ENCODE measurements at places on chromosomes 13 and 19.

DNA sequence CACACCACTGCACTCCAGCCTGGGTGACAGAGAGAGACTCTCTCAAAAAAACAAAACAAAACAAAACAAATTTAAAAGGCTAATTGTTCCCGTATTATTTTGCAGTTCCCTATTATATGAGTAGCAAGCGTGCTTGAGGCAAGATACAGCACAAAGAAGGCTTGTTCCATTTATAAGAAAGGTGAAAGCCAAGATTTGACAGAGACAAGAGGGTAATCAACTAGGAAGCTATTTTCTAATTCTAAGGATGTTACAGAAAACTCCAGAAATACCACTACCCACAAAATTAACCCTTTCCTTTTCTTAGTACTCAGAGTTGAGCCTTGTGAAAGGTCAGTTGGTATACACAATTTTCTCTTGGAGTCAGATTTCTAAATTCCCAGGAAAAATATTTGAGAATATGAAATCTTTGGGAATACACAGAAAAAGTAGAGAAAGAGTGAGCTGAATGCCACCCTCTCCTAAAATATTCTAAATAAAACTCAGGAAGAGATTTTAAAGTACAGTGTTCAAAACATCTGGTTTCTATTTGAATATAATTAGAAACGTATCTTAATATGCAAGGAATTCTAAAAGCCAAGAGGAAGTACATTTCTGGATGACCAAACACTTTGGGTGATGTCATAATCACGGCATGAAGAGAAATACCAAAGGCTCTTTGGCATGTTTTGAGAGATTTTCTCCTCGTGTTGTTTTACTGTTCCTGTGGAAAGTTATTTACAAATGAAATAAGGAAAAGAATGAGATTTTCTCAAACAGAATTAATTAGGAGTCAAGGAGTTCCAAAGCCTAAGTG is 63.0 kb upstream of the FLT1 start:
- no peak for DNase-seq

DNA sequence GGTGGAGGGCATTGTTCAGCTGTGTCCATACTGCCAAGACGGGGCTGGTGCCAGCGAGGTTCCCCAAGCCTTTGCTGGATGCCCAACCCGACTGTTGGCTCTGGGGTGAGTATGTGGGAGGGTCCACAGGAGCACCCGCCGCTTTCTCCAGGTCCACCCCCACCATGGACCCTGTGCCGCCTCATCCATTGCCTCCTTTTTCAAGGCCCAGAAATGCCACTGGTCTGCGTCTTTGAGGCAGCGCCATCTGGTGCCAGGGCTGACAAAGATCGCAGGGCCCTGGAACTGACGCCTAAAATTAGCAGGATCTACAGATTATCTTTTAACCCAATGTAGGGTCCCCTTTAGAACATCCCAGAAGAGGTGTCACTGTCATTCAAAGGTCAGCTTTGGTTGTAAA is 34.6 kb downstream of the NFIX start:
- no peak for DNase-seq

DNA sequence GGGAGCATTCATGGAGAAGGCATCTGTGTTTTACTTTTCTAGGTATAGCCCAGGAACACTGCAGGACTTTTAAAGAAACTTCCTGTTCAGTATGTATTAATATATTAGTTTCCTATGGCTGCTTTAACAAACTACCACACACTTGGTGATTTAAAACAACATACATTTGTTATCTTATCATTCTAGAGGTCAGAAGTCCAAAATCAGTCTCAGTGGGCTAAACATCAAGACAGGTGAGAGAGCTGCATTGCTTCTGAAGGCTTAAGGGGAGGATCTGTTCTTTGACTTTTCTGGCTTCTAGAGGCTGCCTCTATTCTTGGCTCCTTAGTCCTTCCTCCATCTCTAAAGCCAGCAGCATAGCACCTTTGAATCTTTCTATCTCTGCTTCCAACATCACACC is 37.6 kb upstream of the DIAPH3 start:
- no peak for DNase-seq

GRCh38 chr13:23289917-23290357 is 109.2 kb downstream of the SGCG start:
- no peak for DNase-seq

DNA sequence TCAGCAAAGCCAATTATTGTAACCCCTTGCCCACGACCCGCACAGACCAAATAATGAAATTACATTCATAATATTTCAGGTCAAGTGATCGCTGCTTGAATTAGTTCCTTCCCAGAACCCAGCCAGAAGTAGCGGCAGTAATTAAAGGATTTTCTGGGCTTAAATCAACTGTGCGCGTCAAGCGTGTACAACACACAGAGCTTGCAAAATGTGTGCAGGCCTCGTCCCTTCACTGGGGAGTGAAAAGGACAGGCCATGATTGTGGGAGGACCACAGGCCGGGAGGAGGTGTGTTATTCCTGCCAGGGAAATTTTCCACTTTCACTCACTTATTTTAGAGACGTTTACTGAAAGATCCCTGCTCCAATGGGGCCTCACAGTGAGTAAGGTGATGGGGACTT is 84.9 kb downstream of the CHST8 start:
- DNase-seq: no peak

DNA sequence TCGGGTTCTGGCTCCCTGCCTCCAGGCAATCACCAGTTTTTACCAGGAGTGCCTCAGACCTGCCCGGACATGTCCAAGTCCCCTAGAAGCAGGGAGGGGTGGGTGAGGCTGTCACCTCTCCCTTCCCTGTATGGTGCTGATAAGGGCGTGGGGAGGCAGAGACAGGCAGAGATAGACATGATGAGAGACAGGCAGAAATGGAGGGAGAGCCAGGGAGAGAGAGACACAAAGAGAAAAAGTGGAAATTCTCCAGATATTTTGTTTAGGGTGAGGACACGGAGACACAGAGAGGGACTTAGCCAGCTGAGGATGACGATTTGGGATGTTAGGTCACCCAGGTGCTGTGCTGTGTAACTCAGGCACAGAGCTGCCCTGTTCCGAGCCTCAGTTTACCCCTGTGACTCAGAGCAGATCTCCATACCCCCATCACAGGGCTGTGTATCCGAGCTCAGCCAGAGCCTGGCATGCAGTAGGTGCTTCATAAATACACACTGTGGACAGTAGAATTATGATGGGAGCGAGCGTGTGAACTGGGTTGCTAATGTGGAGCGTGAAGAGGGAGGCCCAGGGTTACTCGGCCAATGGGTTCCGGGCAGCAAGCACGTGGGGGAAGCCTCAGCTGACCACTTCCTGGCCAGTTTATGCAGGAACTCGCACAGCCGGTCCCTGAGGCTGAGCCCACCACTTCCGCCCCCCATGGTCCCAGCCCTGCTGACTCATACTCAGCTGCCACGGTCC is 11.9 kb upstream of the GDF15 start:
- DNase-seq: peak; percentile 93

GRCh38 chr13:73210218-73210883 is 151.5 kb downstream of the KLF5 start:
- DNase-seq: no peak

GRCh38 chr13:100356426-100356825 is 232.2 kb downstream of the GGACT start:
- no peak for DNase-seq

DNA sequence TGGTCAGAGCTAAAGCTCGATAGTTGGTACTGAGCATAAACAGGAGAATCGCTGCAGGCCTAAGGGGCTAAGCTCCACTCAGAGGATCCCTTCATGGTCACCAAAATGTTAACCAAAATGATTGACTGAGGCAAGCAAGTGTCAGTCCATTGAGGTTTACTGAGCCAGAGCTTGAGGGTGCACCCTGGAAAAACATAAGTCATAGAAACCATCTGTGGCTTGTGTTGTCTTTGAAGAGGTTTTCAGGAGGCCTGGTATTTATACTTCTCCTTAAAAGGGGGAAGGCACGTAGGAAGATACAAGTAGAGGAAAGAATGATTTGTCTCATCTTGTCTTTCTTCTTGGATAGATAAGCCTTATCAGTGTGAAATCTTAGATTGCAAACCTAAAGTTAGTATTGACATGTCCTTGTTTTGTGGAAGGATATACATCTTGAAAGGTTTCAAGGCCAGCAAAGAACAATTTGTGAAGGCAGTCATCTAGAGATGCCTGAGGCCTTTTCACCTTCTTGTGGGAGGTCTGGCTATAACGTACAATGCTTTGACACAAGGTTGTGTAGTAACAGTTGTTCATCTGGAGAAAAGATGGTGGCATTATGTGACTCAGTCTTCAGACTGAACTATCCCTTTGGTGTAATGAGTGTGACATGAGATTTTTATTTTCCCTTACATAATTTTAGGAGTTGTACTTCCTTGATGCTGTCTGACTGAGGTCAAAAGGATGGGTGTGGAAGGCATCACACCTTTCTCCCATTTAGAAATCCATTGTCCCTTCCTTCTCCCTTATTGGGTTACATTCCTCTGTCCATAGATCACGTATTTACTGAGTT is 14.7 kb upstream of the CEACAM6 start:
- no peak for DNase-seq

- no peak for DNase-seq
Observed at GRCh38 chr19:11290256-11290655, 5.7 kb upstream of the TSPAN16 start.

DNA sequence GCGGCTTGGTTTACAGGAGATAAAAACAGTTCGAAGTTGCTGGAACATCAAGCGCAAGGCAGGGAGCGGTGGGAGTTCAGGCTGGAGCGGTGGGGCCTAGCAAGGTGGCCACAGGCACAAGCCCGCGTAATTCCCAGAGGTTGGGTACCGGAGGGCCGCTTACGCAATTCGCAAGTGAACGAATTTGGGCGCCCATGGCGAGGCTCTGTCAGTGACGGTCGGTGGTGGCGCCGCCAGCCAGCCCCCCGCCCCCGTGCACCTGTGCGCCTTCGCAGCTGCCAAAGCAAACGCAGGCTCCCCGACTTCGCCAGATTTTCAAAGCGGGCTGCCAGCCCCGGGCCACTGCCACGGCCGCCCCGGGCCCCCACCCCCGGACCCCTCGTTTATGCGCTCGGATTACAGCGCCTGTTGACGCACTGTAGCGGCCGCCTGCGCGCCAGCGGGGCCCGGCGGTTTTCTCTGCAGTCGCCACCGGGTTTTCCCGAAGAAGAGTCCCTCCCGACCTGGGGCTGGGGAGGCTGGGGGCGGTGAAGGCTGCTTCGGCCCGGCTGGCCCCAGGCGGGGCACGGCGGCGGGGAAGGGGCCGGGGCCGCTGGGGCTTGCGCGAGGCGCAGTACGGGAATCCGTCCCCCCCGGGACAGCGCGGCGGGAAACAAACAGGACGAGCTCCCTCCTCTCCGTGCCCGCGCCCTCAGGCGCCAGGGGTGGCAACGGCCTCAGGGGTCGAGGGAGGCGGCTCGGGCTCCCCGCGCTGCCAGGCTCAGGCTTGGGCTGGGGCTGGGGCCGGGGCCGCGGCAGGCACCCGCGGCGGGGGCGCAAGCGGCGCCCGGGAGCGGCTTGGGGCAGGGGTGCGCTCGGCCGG is 709 bp downstream of the N4BP2L1 start:
- DNase-seq: peak; percentile 57

DNA sequence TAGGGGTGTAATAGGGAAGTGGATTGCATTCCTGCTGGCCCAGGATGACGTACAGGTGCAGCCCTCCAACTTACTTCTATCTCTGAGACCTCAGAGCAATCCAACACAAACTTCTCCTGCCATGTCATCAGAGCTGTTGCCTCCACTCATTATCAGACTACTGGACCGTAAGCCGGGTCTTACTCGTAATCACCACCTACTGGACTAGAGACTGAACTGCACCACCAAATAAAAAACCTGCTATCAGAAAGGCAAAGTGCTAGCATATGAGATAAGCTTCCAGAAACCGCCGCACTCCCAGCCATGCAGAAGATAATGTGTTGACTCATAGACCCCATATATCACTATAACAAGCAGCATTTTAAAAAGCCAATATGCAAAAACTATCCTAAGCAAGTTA is 102.0 kb downstream of the SLITRK1 start:
- no peak for DNase-seq

DNA sequence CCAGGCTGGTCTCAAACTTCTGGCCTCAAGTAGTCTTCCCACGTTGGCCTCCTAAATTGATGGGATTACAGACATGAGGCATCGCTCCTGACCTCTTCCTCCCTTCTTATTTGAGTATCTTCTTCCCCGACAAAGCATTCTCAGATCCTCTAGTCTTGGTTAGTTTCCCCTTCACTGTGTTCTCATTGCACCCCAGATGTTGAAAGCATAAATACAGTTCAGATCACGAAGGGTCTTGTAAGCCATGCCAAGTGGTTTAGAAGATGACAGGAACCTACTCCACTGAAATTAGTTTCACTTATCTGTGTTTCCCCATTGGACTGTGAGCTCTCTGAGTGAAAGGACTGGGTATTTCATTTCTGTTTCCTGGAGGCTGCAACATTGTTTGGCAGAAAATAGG is 100.7 kb downstream of the DGKH start:
- no peak for DNase-seq

DNA sequence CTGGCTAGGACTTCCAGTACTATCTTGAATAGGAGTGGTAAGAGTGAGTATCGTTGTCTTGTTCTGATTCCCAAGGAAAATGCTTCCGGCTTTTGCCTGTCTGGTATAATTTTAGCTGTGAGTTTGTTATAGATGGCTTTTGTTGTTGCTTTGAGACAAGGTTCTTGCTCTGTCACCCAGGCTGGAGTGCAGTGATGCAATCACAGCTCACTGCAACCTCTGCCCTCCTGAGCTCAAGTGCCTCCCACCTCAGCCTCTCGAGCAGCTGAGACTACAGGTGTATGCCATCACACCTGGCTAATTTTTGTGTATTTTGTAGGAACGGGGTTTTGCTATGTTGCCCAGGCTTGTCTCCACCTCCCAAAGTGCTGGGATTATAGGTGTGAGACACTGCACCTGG is 6.1 kb upstream of the ZNF543 start:
- DNase-seq: no peak

DNA sequence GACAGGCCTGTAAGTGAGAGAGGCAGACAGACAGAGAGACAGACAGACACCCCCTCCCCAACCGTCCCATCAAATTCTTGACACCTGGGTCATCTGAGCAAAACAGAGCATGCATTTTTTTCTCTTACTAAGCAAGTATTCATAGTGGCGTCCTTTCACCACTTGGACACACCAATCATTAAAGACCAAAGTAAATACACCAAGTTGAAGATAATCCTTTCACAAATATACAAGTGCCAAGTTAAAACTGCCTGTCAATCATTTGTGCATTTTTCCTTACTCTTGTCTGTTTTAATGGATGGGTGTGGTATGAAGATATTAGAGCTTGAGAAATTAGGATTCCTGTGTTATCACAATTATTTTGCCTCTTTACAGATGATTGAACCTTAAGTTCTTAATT is 337.3 kb downstream of the ATP8A2 start:
- DNase-seq: no peak

All from uterus (tissue), 4 donors.